ENCODE measurements at places on chromosomes 3 and 15.

- no peak for DNase-seq
Measured at GRCh38 chr15:39756806-39757522, 25.7 kb downstream of the FSIP1 start.

DNA sequence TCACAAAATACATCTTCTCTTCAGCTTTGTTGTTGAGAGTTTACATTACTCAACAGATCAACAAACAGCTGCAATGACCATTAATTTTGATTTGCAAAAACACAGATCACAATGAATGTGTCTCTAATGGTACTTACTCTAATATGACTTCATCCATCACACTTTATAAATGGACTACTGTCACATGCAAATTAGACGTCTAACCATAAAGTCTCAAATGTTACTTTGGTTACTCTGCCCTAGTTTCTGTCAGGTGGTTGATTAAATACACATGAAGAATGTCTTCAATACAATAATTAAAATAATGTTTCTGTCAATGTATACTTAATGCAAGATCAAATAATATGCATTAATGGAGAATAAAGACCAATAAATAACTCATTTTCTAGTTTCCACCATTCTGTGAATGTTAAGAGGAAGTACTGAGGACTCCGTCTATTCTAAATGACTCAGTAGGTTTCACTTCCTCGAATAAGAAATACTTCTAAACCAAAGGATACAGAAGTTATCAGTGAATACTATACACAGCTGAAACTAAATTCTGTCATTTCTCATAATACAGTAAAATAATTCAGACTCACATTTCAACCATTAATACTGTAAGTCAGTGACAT is 145.8 kb downstream of the CBLB start:
- no peak for DNase-seq

DNA sequence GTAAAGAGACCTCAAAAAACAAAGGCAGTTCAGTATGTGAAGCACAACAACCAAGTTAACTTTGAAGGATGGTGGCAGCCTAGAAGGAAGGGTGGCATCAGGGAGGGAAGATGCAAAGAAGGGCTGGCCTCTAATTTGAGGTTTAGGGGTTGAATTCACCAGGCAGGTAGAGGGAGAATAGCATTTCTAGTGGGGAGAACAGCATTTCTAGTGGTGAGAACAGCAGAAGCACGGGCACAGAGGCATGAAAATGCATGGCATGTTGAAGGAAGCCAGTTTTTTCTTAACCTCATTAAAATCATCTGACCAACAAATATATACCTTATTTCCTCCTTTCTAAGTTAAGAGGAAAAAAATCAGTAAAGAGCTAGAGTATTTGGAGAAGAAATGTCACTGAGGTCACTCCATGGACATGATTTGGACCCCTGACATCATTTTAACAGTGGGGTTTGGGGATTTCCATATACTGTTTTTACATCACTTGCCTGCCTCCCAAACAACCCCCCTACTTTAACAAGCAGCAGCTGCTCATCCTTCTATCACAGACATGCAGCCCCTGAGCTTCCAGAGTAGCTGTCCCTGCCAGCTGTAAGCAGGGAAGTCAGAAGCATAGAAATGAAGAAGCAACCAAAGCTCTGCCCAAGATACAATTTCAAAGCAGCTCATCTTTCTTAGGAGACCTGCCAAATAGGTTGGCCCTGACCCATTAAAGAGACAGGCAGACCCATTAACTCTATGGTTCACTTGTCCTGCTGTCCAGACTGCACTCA is 2.4 kb upstream of the POPDC2 start:
- DNase-seq = no peak

GRCh38 chr3:96813820-96814650 is at the start of gene EPHA6:
TSS of gene EPHA6 (plus strand) at chr3:96814594.
- DNase-seq = no peak

DNA sequence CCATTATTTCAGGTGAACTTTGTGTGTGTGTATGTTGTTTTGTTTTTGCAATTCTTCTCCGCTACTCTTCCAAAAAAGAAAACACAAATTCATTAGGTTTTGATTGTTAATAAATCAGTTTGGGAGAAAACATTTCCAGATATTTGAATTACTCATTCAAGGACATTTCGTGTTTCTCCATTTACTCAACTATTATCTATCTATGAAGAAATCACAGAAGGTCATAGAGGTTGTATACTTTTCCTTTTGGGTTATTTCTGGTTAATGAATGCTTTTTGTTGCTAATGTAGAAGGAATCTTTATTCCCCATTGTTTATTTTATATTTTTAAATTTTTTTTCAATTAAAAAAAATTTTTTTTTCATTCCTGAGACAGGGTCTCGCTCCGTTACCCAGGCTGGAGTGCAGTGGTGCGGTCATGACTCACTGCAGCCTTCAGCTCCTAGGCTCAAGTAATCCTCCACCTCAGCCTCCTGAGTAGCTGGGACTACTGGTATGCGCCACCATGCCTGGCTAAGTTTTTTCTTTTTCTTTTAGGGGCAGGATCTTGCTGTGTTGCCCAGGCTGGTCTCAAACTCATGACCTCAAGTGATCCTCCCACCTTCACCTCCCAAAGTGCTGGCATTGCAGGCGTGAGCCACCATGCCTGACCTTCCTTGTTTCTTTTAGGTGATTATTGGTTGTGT is 28.4 kb downstream of the IGF1R start:
- DNase-seq = no peak

DNA sequence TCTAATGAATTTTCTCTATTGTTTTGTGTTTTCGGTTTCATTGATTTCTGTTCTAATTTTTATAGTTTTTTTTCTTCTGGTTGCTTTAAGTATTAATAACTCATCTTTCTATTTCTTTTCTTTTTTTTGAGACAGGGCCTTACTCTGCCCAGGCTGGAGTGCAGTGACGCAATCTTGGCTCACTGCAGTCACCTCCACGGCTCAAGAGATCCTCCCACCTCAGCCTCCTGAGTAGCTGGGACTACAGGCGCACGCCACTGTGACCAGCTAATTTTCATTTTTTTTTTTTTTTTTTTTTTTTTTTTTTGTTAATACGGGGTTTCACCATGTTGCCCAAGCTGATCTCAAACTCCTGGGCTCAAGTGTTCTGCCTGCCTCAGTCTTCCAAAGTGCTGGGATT is 14.5 kb downstream of the KBTBD8 start:
- no peak for DNase-seq

DNA sequence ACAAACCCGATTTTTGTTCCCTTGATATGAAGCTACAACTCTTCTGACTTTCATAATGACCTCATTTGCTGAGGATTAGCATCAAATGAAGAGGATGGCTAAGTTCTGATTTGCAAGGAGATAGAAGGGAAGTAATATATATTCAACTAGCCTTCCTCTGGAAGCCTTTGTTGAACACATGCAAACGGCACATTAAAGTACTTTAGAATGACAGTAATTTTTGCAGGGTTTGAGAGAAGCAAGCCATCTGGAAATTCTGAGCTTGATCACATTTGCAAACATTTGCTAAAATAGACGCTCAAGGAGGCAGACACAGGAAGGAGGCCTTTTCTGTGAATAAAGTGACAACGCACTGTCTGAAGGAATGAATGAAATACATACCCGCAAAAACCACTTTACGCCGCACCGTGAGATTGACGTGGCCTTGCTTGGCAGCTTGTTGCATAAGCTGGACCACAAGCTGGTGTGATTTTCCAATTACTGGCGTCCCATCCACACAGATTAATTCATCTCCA is 657.2 kb downstream of the MAGI1 start:
- no peak for DNase-seq

GRCh38 chr3:33722626-33723370 is 4.7 kb upstream of the CLASP2 start:
- DNase-seq = no peak

- DNase-seq = no peak
Measured at GRCh38 chr3:134464064-134464688, 21.6 kb downstream of the ANAPC13 start.

DNA sequence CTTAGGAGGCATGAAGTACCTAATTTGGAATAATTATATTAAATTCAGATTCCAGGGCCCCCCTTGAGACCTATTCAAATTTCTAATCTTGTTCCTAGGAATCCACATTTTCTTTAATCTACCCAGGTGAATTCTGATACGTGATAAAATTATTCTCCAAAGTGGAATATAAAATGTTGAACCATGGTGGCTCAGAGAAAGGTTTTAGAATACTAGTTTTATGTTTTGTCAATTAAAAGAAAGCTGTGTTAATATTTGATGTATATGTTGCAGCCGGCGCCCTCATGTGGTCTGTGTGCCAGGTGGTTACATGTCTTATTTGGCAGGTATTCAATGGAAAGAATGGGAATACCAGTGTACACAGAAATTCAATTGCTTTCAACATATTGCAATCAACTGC is 321.8 kb downstream of the FEZF2 start:
- no peak for DNase-seq
